ENCODE measurements at places on chromosomes 3 and 15.
A peak's percentile ranks its signal among the peaks of the same experiment; 100 is the strongest.

DNA sequence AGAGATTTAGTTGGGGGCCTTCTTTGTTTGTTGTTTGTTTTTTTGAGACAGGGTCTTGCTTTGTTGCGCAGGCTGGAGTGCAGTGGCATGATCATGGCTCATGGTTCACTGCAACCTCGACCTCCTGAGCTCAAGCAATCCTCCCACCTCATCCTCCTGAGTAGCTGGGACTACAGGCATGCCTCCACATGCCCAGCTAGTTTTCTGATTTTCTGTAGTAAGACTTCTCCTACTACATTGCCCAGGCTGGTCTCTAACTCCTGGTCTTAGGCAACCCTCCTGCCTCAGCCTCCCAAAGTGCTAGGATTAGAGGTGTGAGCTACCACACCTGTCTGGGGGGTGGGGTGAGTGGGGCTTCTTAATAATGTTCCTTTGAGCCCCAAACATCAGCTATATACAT, 148.3 kb upstream of the ADAMTS9 start:
- DNase-seq = no peak

DNA sequence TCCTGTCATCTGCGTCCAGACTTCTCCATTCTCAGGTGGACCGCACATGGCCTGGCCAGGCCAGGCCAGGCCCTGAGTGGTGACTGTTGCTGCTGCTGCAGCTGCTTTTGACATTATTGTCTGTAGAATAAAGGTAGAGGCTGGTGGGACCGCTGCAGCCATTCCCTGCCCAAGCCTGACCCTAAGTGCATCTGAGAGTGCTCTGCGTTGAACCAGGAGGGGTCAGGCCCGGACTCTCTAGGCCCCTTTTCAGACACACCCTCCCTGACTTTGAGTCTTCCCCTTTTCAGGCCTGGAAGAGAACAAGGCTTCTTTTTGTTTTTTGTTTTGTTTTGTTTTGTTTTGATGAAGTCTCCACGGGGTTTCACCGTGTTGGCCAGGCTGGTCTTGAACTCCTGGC, 54.6 kb upstream of the FLNB start:
- no peak for DNase-seq

GRCh38 chr3:178419071-178419470, 117.2 kb upstream of the KCNMB2 start:
- DNase-seq = no peak

DNA sequence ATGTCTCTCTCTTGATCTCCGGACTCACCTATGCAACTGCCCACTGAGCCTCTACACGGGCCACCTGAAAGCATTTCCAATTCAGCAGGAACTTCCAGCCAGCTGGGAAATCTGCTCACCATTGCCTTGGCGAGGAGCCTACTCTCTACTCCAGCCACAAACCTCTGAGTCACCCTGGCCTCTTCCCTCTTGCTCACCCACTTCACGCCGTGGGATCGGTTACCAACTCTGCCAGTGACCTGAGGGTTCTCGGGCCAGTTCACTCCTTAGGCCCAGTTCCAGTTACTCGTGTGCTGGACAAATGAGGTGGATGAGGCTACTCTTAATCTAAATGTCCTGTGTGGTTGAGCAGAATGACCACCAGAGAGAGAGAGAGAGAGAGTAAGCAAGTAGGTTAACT, 70.1 kb downstream of the CEMIP start:
- DNase-seq = peak; percentile 46

DNA sequence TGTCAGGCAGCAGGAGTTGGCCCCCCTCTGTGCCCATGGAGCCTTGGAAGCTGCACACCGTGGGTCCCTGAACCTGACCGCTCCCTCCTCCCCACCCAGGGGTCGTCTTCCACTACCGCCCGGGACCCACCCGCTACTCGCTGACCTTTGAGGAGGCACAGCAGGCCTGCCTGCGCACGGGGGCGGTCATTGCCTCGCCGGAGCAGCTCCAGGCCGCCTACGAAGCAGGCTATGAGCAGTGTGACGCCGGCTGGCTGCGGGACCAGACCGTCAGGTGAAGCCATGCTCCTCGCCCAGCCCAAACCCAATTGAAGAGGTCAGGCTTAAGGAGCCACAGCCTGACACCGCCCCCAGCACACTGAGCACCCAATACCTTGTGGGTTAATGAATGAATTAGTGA, 43.9 kb downstream of the ACAN start:
- no peak for DNase-seq

- DNase-seq = no peak
These were observed 409.8 kb downstream of the GRM7 start for GRCh38 chr3:7270731-7271130.

DNA sequence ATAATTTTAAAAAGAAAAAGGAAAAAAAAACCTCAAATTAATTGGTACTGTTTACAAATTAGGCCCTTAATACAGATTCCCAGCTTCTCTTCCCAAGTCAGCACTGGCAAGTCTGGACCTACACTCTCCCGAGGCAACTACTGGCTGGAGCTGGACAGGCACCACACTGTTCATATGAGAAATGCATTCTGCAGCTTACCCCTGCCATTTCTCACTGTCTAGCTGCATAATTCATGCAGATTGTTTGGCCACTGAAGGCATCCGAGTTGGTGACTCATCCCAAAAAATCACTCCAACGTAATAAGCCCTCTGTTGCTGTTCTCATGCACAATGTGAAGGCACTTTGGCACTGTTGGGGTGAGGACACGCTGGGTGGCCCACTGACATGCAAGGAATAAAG, 45.3 kb downstream of the ROPN1B start:
- no peak for DNase-seq

GRCh38 chr3:167330993-167331785, 48.9 kb downstream of the ZBBX start:
- no peak for DNase-seq

GRCh38 chr15:85142312-85142711, 160.7 kb downstream of the PDE8A start:
- peak; percentile 33 for DNase-seq

- no peak for DNase-seq
These were observed 950.2 kb upstream of the CADM2 start for GRCh38 chr3:84008623-84009022.

DNA sequence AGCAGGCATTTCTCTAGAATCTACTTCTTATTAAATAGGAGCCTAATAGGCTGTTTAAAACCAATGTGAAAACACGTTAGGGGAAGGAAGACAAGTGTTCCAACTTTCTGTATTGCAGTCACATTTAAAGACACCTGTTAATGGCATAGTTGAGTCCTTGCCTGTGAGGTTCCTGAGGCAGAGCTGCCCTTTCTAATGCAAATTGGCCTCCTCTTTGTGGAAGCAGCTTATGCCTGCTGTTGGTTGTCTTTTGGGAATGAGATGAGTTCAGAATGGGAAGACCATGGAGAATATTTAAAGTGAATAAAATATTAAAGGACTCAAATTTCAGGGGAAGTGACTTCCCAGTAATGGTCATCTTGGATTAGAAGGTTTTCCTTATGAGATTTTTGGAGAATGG, 51.2 kb downstream of the NEK11 start:
- no peak for DNase-seq

GRCh38 chr3:70000028-70000410, 486 bp downstream of the SAMMSON start:
- no peak for DNase-seq

- no peak for DNase-seq
These were observed 72.8 kb upstream of the CTNNB1 start for GRCh38 chr3:41126472-41126871.

DNA sequence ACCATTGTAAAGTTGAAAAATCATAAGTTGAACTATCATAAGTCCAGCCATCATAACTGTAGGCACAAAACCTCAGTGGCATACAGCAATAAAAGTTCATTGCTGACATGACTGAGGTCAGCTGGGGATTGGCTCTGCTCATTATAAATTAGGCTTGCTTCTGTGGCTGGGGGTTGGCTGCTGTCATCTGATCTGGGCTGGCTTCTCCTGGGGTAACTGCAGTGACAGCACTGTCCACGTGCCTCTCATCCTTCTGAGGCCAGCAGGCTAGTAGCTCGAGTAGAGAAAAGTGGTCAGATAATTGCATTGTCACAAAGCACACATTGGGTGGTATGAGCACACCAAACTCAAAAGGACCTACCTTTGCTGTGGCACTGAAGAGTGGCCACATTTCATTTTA, 31.3 kb downstream of the CMTM7 start:
- no peak for DNase-seq

Data from Caki2 (cell line).